ENCODE measurements at places on chromosomes 2 and 18.

GRCh38 chr2:201965550-201965949 is 68.1 kb upstream of the FZD7 start:
- no peak for DNase-seq

- DNase-seq = no peak
These were observed 1.8 kb upstream of the KLHL41 start for GRCh38 chr2:169507698-169508097.

DNA sequence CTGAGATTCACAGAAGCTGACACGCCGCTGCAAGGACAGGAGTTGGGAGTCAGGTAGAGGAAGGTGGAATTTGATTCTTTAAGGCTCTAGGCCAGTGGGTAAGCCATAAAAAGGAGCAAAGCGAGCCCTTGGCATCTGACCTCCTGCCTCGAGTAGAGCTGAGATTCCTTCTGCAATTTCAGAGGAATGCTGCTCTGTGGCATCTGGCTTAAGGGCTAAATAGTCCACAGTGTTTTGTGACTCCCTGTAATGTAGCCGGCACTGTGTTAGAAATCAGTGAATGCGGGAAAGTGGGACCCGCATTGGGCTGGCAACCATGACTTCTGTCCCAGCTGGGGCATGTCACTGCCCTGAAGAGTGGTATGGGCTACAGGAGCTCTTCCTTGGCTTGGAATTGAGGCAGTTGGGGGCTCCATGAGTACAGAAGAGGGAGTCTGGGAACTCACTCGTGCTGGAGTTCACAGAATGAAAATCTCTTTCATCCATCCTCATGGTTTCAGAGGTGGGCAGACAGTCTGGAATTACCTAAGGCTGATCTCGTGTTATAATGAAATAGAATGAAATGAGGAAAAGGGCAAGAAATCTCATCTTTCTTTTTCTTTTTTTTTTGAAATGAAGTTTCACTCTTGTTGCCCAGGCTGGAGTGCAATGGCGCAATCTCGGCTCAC is 12.7 kb upstream of the MYCN start:
- no peak for DNase-seq

GRCh38 chr2:175436076-175436475 is 254.6 kb upstream of the ATP5MC3 start:
- DNase-seq = no peak

- no peak for DNase-seq
These were observed 354.7 kb downstream of the PARD3B start for GRCh38 chr2:204899983-204900382.

DNA sequence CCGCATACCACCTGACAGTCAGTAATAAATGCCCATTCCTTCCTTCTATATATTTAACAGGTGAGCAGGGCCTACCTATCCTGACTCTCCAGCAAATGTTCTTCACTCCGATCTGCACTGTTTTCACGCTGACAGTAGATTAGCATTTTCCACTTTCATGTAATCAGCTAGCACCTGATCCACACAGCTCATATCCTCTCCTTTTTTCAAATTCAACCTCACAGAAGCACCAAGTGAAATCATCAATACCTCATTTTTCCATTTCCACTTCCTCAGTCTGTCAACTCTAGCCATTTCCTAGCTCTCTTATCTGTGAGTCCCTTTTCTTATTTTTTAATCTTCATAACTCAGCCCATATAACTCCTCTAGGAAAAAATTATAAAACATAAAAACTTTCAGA is 402.8 kb downstream of the ZEB2 start:
- DNase-seq = no peak

Measured in left hindlimb (tissue), 1 donor.